Neural progenitor cell (in vitro differentiated cells): ENCODE measurements at places on chromosomes 1 and 21. TPM values are rescaled to one million over a fixed set of nuclear protein-coding genes. Genes with fewer than 3 reads are reported as not detected.

The MAGI3 gene
- total RNA-seq: 20.9 and 26.9 TPM in 2 replicates

The ITGB2 gene
- total RNA-seq: 0.09 TPM in 1 of 2 replicates, not detected in the other

The TNFRSF4 gene
- 0.09 TPM in 1 of 2 replicates, not detected in the other for total RNA-seq

The OR2M3 gene
- total RNA-seq: not detected in 2 replicates

The PLA2G2F gene
- total RNA-seq: not detected in 2 replicates

The HES3 gene
- 5.5 and 22.2 TPM in 2 replicates for total RNA-seq

The FCER1G gene
- total RNA-seq: 0.34 TPM in 1 of 2 replicates, not detected in the other

DNA sequence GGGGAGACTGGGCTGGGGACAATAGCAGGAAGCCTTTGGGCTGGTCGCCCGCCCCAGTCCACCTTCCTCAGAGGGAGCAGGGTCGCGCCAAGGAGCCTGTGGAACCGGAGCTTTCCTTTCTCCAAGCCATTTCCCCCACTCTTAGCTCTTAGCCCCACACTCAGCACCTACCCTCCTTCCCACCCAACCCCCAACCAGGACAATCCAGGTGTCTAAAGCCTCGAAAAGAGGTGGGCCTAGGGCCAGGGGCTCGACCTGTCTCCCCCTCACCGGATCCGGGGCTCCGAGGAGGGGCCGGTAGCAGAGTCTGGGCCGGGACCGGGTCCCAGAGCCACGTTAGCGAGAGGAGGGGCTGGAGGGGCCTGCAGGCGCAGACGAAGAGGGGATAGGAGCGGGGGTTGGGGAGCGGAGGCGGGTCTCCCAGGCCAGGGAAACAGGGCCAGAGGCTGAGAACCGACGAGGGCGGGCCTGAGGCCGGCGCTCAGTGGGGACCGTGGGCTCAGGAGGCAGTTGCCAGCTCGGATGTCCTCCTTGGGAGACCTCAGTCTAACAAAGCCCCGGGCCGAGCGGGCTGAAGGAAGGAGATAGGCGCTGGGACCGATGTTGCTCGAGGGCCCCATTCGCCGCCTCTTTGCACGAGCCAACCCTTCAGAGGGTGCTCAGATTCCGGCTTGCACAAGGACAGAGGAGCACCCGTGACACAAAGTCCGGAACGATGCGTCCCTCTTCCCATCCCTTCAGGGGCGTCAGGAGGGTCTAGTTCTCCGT, 943 bp downstream of the SEMA6C start:
- peak; percentile 58 for DNase-seq

- no peak for DNase-seq
Measured at GRCh38 chr1:114215436-114215835, 61.8 kb upstream of the SYT6 start.

DNA sequence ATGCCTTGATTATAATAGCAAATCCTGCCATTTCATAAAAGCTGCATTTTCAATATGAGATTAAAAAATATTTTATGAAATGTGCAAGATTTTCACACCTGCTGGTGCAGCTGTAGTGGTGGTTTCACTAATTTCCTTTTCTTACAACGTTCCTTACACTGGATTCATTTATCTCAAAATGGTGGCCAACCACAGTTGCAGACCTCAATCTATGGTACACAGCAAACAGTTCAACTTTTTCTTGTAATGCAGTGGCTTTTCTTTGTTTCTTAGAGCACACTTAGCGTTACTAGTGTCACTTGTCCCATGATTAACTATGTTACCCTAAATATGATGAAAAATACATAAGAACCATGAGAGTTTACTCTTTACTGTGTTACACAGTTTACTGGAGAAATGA, 32.7 kb downstream of the FCER1A start:
- DNase-seq: no peak

DNA sequence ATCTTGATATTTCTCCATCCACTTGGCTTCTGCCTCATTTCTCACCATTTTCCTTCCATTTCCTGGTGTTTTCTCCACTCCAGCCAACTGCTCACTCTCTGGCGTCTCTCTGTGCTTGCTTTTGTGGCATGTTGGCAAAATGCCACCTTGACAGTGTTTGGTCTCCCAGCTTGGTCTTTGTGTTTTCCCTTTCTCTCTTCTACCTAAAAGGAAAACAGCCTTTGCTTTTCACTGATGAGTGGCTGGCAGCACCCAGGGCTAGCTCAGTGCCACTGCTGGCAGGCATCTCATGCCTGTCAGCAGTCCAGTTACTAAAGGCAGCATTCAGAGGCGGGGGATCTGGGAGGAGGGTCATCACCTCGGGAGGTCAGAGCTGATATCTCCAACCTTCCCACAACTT, 55.3 kb upstream of the DSCAM start:
- no peak for DNase-seq

- no peak for DNase-seq
Measured at GRCh38 chr21:32481875-32482408, 69.4 kb downstream of the EVA1C start.

DNA sequence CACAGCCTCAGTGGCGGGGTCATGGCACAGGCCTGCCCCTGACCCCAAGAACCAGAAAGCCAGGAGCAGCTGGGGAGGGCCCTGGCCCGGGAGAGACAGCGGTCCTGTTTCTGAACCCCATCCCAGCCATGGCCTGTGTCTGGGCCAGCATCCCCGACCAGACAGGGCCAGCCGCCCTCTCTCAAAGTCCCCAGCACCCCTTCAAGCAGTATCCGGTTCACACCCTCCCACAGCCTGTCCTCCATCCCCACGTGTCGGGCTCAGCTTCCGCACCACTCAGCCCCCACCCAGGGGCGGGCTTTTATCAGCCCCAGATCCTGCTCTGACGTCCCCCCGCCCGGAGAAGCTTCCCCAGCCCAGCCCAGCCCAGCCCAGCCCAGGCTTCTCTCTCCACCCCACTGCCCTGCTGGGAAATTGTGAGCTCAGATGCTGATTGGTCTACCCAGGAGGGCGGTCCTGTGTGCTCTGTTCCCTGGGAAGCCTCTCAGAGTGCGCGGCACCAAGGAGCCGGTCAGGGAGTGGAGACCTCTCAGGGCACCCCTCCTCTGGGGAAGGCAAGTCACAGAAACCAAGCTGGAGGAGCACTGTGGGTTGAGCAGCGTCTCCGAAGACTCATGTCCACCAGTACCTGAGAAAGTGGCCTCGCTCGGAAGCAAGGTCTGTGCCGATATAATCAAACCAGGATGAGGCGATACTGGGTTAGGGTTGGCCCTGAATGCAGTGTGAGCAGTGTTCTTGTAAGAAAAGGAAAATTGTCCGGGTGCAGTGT, 4.7 kb upstream of the FAAP20 start:
- peak; percentile 80 for DNase-seq

DNA sequence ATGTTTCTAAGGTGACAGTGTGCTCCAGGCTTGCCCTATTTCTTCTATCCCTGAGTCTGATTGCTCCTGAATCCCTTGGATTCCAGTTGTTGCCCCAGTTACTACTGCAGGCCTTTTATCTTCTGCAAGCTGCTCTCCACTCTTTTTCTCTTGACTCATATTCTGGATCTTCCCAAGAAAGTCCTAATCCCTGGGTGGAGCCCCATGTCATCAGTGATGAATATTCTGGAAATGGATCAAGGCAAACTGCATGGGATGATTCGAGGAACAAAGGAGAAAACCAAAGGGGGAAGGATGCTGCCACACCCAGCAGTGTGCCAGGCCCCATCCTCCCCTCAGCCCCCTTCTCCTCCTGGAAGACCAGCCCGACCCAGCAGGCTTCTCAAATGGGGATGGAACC, 63.3 kb upstream of the ATP2B4 start:
- no peak for DNase-seq

DNA sequence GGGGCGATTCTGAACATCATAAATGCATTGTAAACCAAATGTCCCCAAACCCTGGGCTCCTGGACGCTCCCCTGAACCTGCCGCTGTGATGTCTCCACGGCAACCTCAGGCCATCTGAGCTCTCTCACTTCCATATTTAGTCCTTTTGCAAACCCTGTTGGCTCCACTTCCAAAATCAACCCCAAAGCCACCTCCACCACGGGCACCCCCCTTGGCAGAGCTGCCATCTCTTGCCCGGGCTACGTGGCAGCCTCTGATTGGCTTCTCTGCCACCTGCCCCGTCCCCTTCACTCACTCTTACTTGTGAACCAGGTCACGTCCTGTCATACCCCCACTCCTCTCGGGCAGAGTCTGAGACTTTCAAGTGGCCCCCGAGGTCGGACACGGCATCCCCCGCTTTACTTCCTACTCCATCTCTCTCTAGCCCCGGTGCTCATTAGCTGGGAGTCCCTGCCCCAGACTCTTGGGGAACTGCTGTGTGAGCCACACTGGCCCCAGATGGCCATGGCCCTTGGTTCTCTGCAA, 15.8 kb downstream of the PRXL2B start:
- DNase-seq: no peak

GRCh38 chr1:95440511-95440910, 206.5 kb downstream of the RWDD3 start:
- no peak for DNase-seq

DNA sequence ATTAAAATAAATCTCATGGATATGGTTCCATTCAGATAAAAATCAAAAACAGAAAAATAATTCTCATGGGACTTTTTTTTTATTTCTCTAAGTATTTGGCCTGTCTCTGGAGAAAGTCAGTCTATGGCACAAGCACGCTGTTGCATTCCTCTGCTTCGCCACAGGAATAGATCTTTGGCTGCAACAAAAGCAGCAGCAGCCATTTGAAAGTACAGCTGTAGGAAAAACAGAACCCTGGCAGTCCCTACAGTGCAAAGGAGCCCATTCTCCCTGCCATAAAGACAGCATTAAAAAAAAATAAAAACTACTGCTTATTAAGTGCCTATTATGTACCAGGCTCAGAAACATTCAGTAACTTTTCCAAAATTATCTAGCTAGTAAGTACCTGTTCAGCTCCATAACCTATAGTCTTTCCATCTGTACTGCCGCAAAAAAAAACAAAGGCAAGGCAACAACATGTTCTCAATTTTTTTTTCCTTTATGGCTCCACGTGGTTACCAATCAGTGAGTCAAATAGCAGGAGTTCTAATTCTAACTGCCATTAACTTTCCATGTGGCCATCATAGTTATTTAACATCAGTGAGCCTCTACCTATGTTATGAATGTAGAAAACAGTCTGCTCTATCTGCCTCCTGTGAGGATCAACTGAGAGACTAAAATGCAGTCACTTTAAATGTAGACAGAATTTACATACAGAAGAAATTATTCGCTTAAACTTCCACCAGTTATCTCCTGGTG, 22.7 kb downstream of the SLC35D1 start:
- DNase-seq: peak; percentile 11

GRCh38 chr1:32500387-32501209, 35.7 kb downstream of the ZBTB8B start:
- peak; percentile 93 for DNase-seq

- no peak for DNase-seq
Measured at GRCh38 chr1:113223040-113223439, 150.0 kb downstream of the LRIG2 start.
